ENCODE measurements at places on chromosomes 1 and 21. TPM values are rescaled to one million over a fixed set of nuclear protein-coding genes. Genes with fewer than 3 reads are reported as not detected.

Gene PLEKHA6
- 3.4 TPM for total RNA-seq

Gene SLC19A1
- total RNA-seq: 30.4 TPM

Gene ADGRL4
- total RNA-seq: not detected

Gene UBE2U
- not detected for total RNA-seq

Gene HSD11B1
- total RNA-seq: 3.1 TPM

Gene FCRLA
- not detected for total RNA-seq

Gene STMN1
- total RNA-seq: 478 TPM

Gene MEX3A
- total RNA-seq: 0.97 TPM

Gene DNAH14
- 2.6 TPM for total RNA-seq

Gene LCE3B
- total RNA-seq: not detected

Measured in activated T-cell treated with anti-CD3 and anti-CD28 coated beads, Interleukin-2, amount 50 U/mL, for 72 hours (primary cell).